ENCODE measurements at places on chromosomes 12 and 14.

GRCh38 chr12:46933947-46934346 lies 108.2 kb upstream of the SLC38A4 start:
- no peak for DNase-seq

GRCh38 chr12:10771132-10771733 lies 31.2 kb downstream of the TAS2R7 start:
- no peak for DNase-seq

DNA sequence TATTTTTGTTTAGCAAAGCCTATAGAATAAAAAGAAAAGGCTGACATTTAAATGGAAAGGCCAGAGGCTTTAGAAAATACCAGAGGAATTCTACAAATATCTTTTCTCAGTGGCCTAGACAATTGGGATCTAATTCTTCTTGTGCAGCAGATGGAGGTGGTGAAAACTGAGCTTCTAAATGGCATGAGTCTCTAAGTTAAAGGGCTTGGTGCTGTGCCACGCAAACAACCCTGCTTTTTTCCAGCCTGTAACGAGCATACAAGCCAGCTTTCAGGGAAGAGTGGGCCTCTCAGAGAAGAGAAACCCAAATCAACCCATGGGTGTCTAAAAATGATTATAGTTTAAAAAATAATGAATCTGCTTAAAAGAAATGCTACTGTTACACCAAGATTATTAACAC lies 237.9 kb upstream of the NAV3 start:
- DNase-seq, result no peak

- no peak for DNase-seq
Measured at GRCh38 chr14:68544081-68544892, 248.6 kb downstream of the ZFP36L1 start.

DNA sequence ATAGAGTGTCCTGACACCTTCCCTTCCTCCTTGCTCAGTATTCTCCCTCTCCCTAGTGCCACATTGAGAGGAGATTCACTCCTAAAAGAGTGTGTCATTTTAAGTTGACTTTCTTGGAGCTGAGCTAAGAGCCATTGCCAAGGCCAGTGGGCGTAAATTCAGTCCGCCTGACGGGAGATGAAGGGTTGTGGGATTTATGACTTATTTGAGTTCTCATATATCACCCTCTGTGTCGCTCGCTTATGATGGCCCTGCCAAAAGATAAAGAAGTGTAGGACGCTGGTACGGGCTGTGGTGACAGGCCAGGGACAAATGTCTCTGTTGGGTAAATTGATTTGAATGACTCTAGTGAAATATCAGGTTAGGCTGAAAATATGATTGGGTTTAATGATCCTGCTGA lies 867.4 kb downstream of the NRXN3 start:
- no peak for DNase-seq

- no peak for DNase-seq
Measured at GRCh38 chr12:130878193-130879185, 6.6 kb downstream of the RAN start.

DNA sequence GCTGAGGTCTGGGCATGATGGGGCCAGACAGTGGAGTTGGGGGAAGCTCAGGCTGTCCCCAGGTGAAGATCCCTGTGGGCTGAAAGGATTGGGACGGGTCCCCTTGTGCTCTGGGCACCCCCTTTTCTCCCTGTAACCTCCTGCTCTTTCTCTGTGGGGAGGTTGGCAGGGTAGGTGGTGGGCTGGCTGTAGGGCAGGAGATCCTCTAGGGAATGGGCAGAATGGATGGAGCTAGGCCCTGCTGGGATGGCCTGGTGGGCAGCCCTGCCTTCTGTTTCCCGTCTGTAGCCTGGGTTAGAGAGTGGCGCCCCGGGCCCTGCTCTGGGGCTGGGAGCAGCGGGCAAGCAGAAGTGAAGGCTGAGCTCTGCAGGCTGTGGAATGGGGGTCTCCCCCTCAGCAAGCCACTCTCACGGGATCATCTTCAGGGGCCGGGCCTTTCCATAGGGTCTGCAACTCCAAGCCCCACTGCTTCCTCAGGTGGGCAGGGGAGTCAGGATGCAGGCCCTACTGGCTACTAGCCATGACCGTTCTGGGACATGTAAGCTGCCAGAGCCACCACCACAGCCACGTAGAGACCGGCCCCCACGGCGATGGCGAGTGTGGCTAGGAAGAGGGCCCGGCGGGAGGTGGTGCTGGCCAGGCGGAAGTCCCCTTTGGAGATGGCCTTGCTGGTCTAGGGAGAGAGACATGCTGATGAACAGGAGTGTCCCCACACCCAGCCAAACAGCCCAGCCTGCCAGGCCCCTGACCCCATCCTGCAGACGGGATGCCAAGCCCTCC lies 18.8 kb downstream of the SYNDIG1L start:
- no peak for DNase-seq

- no peak for DNase-seq
Measured at GRCh38 chr12:95673576-95673975, 117.0 kb downstream of the NTN4 start.

- DNase-seq, result no peak
Measured at GRCh38 chr12:66693901-66694513, 15.1 kb upstream of the GRIP1 start.

DNA sequence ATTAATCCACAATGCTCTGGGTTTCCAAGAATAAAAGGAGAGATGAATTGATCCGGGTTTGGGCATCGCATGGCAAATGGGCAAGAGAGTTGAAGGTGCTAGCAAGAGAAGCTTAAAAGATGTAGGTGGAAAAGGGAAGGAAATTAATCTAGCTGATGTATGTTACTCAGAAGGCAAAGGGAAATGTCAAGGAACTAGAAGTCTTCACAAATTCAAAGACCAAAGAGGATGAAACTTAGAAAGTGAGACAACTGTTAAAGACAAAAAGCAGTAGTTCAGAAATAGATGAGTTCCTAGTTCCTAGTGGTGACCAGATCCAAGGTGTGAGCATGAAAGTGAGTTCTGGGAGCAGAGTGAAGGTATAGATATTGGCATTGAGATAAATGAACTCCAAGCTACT lies 228.3 kb downstream of the SEC23A start:
- no peak for DNase-seq

DNA sequence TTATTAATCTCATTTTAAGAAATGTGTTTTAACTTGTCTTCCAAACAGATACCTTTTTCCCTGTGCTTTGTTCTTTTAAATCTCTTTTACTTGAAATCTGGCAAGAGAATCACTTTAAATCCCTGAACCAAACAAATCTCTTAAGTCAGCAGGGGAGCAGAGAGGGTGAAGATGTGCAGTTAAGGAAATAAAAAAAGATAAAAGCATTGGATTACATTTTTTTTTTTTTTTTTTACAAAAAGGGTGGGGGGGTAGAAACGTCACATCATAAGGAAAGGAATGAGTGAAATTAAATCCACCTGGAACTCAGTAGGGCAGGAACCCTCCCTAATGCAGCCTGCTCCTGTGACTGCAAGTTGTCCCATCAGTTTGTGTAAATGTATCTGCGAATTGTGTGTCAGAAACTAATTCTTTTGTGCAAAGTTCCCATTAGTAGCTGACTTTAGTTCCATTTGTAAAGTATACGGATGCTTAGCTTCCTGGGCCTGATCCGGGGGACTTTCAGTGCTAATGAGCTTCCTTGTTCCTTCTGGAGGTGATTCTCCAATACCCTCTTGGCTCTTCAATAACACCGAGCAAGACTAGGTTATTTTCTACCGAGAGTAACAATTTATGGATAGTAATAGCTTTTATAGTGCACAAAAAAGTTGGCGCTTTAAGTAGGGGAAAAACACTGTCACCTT lies 1.5 kb downstream of the TTC6 start:
- DNase-seq, result no peak

DNA sequence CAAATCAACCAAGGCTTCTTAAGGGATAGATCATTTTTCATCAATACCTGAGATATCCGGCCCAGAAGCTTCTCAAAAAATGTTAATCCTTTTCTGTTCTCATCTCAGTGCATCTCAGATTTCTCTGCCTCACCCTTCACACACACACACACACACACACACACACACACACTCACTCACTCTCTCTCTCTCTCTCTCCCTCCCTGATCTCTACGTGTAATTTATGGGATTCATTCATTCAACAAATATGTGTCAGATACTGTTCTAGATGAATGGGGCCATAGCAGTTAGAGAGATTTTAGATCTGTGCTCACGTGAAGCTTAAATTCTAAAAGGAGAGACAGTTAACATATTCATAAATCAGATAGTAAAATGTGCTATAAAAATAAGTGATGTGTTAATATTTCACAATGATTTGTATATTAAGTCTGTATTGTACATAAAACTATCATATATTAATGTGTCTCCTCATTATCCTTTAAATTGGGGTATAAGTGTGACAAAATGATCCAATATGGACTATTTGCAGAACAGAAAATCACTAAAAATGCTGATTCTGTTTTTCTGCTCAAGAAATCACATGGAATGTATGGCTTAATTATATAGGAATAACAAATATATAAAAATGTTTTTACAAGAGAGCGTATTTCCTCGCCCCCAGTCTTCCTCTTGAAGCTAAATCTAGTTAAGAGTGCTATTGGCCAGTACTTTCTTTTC lies 7.3 kb upstream of the FRMD6 start:
- DNase-seq, result no peak

- no peak for DNase-seq
Measured at GRCh38 chr12:13211191-13211858, 14.8 kb downstream of the EMP1 start.

DNA sequence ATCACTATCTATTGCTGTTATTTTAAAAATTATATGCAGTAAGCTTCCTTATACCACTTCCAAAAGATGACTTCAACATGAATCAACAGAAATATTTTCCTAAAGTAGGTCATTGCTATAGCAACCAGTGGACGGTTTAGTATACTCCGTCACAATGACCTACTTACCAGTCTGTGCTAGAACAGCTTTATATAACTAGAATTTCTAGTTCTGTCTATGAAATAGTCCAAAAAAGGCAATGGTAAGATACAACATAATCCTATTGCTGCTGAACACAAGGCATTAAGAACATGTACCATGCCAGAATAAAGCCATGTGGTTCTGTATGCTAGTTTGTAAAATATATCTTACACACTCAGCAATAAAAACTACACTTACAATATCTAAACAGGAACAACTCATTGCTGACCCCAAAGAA lies 40.7 kb upstream of the MTERF2 start:
- no peak for DNase-seq

GRCh38 chr14:41607304-41607775 lies 664 bp downstream of the LRFN5 start:
- DNase-seq, result no peak

- DNase-seq, result no peak
Measured at GRCh38 chr12:59499774-59500173, 96.1 kb upstream of the SLC16A7 start.

- no peak for DNase-seq
Measured at GRCh38 chr14:98301681-98302080, 970.3 kb downstream of the BCL11B start.

GRCh38 chr12:12531194-12531593 lies 31.5 kb downstream of the DUSP16 start:
- DNase-seq, result no peak

DNA sequence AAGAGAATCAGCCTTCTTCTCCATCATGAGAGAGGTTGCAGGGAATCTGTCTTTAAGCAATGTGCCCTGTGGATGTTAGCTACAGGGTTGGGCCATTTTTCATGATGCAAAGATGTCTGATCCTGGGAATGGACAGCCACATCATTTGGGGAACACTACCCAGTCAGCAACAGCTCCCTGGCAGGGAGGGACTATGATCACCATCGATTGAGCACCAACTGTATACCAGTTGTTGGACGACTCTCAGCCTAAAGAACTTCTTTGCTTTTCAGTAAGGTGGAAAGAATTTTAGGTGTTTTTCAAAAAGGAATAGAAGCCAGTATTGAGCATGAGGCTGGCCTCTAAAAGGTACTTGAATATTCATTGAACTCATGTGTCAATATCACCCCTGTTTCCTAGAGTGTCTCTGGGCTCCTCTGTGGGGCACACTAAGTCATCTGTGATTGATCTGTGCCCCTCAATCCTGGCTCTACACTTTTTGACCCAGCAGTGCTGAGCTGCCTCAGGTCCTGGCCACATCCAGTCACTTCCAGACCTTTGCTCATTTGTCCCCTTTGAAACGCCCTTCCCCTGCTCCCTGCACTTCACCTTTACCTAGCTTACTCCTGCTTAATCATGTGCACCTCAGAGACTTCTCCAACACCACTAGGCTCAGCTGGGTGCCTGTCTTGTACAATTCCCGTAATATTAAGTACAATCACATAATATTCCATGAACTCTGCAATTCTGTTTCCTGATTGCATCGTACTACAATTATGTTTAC lies 2.2 kb upstream of the CLMN start:
- no peak for DNase-seq

- no peak for DNase-seq
Measured at GRCh38 chr14:90490720-90491050, 93.9 kb downstream of the CALM1 start.
